ENCODE measurements at places on chromosomes 5 and 9.
A peak's percentile ranks its signal among the peaks of the same experiment; 100 is the strongest.

DNA sequence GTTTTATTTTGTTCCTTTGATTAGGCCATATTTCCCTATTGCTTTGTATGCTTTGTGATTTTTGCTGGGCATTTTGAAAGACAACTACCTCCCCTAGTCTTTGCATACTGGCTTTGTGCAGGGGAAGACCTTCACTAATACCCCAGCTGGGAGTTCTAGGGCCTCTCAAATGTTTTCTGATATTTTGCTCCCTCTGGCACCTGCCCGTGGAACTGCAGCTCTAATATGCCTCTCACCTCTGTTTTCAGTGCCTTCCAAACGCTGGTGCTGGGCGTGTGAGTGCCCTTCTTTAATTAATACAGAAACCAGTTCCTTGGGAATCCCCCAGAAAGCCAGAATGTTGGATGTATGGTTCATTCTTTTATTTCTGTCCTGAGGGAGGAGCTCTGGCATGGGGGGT is 204.5 kb downstream of the COMMD10 start:
- DNase-seq = no peak

- DNase-seq = no peak
These were observed 192.4 kb downstream of the ARHGEF28 start for GRCh38 chr5:73818357-73818756.

GRCh38 chr9:130240410-130241197 is 25.0 kb upstream of the HMCN2 start:
- peak; percentile 44 for DNase-seq

DNA sequence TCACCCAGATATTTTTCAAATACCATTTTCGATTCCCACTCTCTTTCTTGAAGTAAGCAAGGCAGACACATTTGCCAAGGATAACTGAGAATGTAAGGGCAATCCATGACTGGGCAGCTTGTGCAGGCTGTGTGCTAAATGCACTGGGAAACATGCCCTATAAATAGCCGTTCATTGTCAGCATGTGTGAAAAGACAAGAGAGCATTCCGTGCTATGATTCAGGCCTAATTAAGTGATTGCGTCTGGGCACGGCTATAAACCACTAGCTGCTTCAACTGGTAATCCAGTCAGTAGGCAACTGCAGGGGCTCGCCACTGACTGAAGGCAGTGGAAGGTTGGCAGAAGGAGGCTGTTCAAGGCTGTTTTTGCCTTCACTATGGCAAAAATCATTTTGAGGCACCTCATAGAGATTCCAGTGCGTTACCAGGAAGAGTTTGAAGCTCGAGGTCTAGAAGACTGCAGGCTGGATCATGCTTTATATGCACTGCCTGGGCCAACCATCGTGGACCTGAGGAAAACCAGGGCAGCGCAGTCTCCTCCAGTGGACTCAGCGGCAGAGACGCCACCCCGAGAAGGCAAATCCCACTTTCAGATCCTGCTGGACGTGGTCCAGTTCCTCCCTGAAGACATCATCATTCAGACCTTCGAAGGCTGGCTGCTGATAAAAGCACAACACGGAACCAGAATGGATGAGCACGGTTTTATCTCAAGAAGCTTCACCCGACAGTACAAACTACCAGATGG is at the start of gene HSPB3:
Gene HSPB3, plus strand, starts transcription at position 287 of the 745 bp plus-strand sequence. Its CDS starts 91 bp downstream, at position 378.
- no peak for DNase-seq

DNA sequence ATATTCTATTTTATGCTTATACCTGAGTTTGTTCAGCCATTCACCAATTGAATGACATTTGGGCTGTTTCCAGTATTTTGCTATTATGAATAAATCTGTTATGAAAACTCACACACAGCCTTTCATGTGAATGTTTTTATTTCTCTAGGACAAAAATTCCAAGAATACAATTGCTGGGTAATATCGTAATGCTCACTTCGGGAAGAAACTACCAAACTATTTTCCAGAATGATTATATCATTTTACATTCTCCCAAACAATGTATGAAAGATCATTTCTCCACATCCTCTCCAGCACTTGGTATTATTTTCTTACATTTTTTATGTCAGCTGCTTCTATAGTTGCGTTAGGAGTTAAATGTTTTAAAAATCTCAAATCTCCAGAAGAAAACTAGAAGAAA is 58.3 kb upstream of the LHFPL2 start:
- DNase-seq = no peak

DNA sequence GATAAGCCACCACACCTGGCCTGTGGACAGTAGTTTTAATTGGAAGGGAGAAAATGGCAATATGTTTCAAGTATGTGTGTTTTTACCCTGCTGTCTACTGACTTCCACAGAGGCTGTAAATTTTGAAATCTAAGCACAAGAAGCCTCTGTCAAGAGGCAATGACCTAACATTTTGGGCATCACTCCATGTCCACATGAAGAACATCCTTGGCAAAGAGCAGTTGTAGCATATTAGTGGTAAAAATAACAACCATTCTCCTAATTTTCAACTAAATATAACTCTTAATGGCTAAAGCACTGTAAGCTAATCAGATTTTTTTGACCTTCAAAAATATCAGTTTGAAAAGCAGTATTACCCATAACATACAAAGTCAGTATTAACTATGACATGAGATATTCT is 100.3 kb upstream of the APC start:
- DNase-seq = no peak

- DNase-seq = no peak
These were observed 72.7 kb downstream of the ANKRD33B start for GRCh38 chr5:10636363-10637142.

DNA sequence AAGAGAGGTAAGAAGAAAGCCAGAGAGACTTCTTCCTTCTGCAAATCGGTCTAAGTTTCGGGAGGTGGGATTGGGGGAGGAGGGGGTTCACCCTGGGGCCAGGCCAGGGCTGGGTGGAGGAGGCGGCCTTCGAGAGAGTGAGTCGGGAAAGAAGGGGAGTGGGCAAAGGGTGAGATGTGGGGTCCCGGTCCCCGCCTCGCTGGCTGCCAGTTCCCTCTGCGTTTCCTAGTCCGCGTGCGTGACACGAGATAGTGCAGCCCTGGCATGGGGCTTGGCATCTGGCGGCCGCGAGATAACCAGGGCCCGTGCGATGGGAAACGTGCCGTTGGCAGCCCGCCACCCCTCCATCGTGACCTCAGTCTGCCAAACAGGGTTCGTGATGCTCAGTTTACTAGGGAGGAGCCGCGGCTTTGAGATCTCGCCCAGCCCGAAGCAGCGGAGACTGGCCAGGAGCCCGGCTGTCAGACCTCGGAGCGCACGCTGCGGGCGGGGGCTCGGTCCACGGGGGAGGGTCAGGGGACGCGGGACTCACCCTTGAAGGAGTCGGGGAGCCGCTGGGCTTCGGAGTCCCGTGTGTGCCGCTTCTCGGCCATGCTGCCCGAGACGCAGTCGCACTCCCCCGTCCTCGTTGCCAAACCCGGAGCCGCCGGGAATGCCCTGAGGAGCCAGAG is at the start of gene STOM:
Gene STOM, minus strand, starts transcription at position 656 of the 671 bp plus-strand sequence. Its CDS starts 63 bp downstream, at position 593.
- no peak for DNase-seq

- no peak for DNase-seq
These were observed 158.5 kb upstream of the RGS7BP start for GRCh38 chr5:64347309-64347708.

DNA sequence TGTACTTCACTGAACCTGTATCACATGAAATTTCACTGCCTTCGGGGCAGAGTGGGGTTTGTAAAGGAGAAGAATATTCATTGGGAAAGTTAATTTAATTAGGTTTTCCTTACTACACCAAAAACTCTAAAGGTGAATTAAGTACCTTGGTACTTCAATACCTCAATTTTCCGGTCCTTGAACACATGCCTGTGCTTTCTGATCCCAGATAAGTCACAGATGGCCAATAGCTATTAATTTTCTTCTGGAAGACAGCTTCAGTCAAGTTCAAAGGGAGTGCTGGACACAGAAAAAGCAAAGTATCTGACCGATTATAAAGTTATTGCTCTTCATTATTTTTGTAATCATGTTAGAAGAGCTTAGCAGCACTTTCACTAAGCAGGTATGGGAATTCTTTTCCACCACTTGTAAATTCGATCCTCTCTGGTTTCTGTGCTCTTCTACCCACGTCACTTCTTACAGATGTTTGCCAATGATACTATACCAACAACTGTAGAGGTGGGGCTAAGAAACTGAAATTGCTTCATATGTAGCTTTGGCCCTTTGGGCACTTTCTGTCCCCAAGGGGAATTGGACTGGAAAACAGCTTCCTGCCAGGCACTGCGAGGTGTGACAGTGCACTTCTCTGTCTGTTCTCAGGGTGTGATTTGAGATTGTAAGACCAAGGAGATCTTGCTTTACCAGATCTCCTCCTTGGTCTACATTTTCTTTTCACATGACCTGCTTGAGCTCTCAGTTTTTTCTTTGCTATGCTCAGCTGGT is 164.0 kb downstream of the CCDC192 start:
- DNase-seq = no peak

DNA sequence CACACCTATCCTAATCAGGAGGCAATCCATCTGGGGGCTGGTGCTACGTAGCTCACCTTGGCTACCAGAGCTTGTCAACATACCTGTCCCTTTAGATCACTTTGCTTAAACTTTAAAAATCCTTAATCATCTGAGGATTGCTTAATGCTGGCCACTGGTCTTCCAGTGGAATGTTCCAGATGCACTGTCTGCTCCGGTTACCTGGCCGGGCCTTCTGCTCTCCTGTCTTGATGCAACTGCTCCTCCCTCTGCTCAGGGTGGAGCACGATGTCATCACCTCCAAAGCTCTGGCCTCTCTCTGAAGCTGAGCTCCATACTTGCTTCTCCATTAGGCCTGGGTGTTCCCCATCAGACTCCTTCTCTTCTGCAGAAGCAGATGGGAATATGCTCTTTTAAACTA is 106.5 kb upstream of the OTULINL start:
- no peak for DNase-seq

DNA sequence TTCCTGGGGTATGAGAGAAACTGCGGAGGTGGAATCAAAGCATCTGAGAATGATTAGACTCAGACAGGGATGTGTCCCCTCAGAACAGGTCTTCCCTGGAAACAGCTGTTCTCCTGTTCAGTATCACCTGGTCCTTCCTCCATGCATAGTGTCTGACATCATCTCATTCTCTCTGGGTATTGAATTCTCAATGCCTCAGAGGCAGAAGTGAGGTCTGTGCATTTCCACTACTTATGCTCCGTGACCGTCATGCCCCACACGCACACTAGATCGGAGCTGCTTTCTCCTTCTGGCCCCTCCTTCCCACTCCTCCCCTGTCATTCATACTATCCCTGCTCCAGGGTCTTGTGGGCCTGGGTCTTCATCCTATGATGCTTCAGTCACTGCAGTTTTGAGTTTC is 61.4 kb upstream of the DAB2IP start:
- DNase-seq = no peak

DNA sequence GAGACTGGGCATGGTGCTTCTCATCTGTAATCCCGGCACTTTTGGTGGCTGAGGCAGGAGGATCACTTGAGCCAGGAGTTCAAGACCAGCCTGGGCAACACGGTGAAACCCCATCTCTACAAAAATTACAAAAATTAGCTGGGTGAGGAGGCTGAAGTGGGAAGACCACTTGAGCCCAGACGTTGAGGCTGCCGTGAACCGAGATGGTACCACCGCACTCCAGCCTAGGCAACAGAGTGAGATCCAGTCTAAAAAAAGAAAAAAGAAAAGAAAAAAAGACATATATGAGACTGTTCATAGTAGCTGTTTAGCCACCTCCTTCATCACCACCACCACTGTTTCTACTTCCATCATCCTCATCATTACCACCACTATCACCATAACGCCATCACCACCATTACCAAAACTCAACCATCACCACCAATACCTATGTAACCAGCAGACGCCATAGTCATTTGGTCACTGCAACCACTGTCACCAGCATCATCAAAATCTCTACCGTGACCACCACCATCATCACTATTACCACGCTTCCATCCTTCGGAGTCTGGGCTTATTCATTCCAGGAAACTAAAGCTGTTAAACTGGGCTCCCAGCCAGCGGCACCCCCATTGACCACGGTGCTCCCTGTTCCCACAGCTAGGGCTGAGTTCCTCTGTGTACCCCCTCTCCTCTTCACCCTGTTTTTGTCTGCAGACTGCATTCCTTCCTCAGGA is 8.4 kb upstream of the KIF12 start:
- DNase-seq = no peak

- no peak for DNase-seq
These were observed 97.1 kb downstream of the PJA2 start for GRCh38 chr5:109312695-109313094.

GRCh38 chr5:34586117-34586885 is 69.8 kb upstream of the RAI14 start:
- no peak for DNase-seq

- no peak for DNase-seq
These were observed 8.1 kb upstream of the PTPN3 start for GRCh38 chr9:109506097-109506712.

DNA sequence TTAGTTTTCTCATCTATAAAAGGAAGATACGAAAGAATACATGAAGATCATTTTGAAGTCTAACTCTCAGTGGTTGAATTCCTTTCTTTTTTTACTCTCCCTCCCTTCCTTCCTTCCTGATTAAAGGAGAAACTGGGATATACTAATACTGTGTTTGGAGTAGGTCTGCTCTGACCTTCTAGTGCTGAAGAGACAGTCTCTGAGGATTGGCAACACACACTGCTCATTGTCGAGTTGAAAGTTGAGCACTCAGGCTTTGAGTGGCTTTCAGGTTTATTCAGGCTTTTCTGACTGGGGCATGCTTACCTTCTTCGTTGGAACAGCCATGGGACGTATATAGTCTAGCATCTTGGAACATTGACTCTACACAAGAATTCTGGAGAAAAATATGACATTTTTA is 86.9 kb upstream of the RPS23 start:
- no peak for DNase-seq

- DNase-seq = peak; percentile 72
These were observed 436.0 kb downstream of the ZNF608 start for GRCh38 chr5:124310453-124310852.

GRCh38 chr9:137411645-137412380 is 11.1 kb downstream of the EXD3 start:
- no peak for DNase-seq

- DNase-seq = no peak
These were observed 605.0 kb upstream of the CLINT1 start for GRCh38 chr5:158463938-158464337.

- no peak for DNase-seq
These were observed 85.2 kb downstream of the CYFIP2 start for GRCh38 chr5:157350939-157351801.

- no peak for DNase-seq
These were observed 116.8 kb downstream of the RGS3 start for GRCh38 chr9:113580041-113580953.
